ENCODE measurements at places on chromosomes 4 and X.

GRCh38 chrX:141405853-141406492 is 163.7 kb upstream of the SPANXC start:
- DNase-seq: no peak

GRCh38 chr4:7500404-7500803 is 65.7 kb upstream of the PSAPL1 start:
- DNase-seq: no peak

DNA sequence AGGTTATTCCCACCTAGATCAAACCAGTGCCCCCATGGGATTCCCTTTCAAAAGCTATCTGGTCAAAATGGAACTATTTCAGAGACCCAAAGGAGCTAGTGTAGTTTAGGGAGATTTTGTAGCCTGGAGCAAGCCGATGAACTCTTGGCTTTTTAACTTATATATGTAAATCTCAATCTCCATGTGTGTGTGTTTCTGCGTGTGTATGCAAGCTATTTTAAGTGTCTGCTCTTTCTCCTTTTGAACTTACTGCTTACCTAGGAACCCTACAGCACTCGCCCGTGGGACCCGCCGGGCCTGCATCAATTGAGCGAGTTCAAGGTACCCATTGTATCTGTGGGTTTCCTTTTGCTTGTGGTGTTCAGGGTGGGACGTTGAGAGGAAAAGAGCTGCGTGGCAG is 10.4 kb downstream of the CSTF2 start:
- DNase-seq: no peak

GRCh38 chrX:134324359-134324758 is 87.4 kb downstream of the CCDC160 start:
- no peak for DNase-seq

GRCh38 chr4:108255203-108255747 is 86.5 kb upstream of the LEF1 start:
- no peak for DNase-seq

DNA sequence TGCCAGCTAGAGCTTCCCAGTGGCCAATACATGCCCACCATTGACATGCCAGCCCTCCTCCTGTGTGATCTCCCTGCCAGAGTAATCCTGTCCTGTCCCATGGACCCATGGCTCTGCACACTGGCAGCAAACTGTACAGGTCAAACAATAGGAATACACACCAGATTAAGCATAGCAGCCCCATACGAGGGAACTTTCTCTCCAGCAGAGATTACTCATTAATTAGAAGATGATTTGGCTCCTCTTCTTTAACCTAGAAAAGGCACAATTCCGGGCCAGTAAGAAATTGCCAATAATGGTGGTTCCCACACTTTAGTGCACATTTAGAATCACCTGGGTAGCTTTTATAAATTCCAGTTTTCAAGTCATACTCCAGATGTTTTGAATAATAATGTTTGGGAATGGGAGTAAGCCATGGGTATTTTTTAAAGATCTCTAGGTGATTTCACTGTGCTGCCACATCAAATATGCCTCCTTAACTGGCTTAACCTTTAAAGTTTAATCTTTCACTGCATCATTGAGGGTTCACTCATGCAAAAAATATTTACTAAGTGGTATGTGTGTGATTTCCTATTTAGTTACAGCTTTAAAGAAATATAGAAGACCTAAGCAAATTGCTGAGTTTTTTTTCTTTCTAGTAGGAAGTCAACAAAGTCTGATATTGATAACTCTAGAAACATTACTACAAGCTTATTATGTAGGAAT is 277.6 kb upstream of the NWD2 start:
- DNase-seq: no peak

DNA sequence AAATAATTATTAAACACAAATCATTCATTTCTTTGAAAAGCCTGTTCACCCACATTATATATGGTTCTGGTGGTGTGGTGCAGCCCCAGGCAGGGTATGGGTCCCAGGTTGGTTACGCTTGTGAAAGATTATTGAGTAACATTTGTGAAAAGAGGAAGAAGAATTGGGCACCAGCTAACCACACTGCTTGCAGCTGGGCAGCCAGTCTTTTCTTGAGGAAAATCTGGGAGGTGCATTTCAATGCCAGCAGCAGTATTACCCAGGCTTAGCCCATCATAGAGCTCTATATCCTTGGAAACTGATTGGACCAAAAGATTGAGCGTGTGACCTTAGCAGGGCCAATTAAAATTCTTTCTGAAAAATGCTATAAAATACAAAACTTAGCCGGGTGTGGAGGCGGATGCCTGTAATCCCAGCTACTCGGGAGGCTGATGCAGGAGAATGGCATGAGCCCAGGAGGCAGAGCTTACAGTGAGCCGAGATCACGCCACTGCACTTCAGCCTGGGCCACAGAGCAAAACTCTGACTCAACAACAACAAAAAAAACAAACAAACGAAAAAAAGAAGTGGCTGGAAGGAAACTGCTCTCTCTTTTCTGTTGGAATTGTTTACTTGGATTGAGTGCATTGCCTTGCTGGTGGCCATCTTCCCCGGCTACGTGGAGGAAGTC is 9.7 kb upstream of the PLAC8 start:
- DNase-seq: no peak

GRCh38 chr4:1344696-1345095 is 2.3 kb upstream of the UVSSA start:
- no peak for DNase-seq

GRCh38 chr4:109079201-109079600 is 223.3 kb downstream of the COL25A1 start:
- no peak for DNase-seq

GRCh38 chrX:77070202-77070918 is 376.8 kb upstream of the FGF16 start:
- no peak for DNase-seq

GRCh38 chrX:24658421-24658820 is 11.3 kb upstream of the PCYT1B start:
- DNase-seq: no peak

GRCh38 chr4:127959794-127960193 is 5.2 kb downstream of the MFSD8 start:
- no peak for DNase-seq

DNA sequence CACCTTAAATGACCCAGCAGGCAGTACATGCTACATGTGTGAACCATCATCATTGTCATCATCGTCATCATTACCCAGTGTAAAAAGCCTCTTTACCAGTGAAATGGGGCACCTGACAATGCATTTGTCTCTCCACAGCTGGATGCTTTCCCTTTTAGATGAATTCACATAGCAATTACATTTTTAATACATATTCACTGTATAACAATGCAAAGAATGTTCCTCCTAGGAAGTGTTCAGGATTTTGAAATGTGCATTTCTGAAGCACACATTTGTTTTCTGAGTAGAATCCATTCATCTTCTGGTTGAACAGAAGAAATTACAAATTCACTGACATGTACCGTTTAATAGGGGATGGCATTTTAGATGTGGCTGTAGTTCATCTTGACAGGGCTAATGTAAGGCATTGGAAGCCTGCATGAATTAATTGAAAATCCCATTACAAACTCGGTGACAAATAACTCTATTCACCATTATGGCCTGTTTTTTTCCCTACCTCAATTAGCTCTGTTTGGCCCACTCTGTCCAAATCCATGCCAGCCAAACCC is 111.1 kb downstream of the SH3RF1 start:
- DNase-seq: no peak

DNA sequence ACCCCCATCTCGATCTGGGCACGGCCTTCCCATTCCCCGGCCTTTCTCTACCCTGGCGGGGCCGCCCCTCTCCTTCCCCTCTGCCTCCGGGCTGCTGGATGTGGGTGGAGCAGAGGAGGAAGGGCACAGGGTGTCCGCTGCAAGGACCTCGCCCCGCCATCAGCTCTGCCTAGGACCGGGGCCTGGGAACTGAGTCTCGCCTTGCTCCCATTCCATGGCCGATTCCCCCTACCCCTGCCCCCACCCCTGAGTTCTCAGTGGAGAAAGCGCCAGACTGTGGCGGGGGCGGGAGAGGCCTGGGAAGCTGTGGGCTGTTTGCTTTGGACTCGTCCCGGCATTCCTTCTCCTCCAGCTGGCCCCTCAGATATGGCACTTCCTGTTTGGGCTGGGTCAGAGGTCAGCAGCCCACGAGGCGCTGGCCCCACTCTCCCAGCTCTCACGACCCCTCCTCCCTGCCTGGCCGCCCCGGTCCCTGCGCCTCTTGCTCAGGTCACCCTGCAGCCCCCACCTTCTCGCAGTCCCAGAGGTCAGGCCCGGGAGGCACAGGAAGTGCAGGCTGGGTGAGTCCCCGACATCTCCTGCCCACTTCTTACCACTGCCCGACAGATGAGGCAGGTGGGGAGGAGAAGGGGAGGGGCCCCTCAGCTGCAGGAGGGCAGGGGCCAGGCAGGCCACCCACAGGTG is 6.4 kb upstream of the BGN start:
- DNase-seq: no peak

DNA sequence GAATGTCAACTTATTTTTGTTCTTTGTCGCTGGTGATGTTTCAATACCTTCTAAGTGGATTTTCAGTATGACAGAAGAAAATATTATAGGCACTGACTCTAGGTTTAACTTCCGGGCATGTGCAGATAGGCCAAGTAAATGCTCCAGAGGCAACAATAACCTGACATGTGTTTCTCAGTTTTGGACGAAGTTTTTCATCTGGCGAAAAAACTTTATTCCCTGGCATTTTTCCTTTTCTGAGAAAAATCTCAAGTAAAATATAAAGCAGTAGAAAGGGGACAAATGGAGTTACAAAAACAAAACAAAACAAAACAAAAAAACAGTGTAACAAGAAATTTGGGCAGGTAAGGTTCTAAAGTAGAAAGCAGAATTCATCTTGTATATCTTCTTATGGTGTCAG is 173.5 kb downstream of the ANTXR2 start:
- DNase-seq: no peak

DNA sequence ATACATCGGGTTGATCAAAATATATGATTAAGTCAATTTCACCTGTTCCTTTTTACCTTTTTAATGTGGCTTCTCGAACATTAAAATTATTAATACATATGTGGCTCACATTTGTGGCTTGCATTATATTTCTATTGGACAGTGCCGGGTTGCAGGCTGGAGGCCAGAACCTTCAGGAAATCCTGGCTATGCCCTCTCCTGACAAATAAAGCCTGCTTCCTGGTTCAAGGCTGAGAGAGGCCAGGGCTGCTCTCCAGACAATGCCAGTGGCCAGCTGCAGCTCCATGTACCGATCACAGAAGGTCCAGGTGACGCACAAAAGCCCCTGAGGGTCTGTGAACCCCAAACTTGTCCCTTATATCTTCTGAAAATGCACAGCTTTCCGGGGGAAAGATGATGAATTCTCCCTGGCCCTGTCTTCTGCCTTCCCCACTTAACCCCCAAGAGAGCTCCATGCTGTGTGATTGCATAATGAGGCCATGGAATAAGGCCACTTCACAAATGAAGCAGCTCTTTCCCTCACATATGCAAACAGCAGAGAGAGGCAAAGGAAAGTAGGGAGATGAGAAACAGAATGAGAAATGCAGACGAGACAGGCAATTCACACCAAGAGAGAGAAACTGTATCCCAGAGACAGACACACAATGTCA is 241.2 kb downstream of the BCOR start:
- no peak for DNase-seq

DNA sequence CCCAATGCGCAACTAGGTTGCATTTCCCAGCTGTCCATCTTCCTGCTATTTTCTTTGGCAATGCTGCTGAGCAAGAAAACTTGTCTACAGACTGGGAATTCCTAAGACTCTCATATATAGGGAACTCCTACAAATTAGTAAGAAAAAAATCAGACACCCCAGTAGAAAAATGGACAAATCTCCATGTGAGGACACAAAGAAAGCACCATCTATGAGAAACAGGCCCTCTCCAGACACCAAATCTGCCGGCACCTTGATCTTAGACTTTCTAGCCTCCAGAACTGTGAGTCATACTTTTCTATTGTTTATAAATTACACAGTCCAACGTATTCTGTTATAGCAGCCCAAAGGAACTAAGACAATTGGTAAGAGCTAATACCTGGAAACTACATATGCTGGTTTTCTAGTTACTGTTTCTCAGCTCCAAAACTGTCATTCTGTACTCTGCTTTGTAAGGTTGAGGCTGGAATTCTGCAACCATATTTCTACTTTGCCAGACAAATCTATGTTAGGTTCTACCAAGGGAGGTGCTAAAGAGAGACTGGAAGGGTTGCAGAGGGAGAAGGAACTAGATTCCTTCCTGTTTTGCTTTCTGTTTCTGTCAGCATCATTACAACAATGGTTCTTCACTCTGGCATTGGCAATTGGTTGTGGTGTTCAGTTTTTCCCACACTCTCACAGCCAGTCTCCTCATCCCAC is 35.7 kb upstream of the FAM241A start:
- no peak for DNase-seq

DNA sequence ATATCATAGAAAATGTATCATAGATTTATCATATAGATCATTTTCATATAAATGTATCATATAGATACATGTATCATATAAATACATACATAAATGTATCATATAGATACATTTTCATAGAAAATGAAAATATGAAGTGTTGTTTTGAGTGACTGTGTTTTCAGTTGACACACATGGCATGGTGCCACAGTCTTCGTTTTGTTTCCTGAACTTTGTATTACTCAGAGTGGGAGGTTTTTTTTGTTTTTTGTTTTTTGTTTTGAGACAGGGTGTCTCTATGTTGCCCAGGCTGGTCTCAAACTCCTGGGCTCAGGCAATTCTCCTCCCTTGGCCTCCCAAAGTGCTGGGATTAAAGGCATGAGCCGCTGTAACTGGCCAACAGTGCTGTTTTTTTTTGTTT is 3.9 kb downstream of the RBM10 start:
- no peak for DNase-seq

GRCh38 chr4:15536552-15537499 is 67.1 kb downstream of the CC2D2A start:
- DNase-seq: no peak

GRCh38 chr4:14994242-14994641 is 8.0 kb upstream of the CPEB2 start:
- no peak for DNase-seq

DNA sequence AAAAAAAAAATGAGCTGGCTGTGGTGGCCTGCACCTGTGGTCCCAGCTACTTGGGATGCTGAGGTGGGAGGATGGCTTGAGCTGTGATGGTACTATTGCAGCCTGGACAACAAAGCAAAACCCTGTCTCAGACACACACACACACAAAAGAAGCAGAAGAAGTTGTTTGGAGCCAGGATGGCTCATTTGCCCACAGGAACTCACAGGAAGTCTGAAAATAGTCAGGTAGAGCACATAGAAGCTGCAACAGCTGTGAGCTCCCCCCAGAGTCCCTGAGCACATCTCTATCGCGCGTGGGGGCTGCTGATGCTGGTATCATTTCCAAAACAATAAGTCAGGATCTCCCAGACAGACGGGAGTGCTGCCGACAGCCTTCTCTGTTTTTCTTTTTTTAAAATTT is 13.4 kb upstream of the DHRSX start:
- no peak for DNase-seq

- no peak for DNase-seq
These were observed 142.1 kb downstream of the TBL1X start for GRCh38 chrX:9606971-9607370.

- no peak for DNase-seq
These were observed 338.8 kb downstream of the BCOR start for GRCh38 chrX:39758791-39759525.

GRCh38 chr4:10117359-10118047 is 904 bp upstream of the WDR1 start:
- DNase-seq: no peak
